Thoracic aorta (tissue), 2 donors: ENCODE measurements at places on chromosomes 6 and 20. TPM values are rescaled to one million over a fixed set of nuclear protein-coding genes. Genes with fewer than 3 reads are reported as not detected.

GRCh38 chr20:34445177-34446065, 70.8 kb upstream of the DYNLRB1 start:
- H3K27ac ChIP-seq, result no peak overlapping the region
- H3K27me3 ChIP-seq, result no peaks in the 10 kb centered on the region

DNA sequence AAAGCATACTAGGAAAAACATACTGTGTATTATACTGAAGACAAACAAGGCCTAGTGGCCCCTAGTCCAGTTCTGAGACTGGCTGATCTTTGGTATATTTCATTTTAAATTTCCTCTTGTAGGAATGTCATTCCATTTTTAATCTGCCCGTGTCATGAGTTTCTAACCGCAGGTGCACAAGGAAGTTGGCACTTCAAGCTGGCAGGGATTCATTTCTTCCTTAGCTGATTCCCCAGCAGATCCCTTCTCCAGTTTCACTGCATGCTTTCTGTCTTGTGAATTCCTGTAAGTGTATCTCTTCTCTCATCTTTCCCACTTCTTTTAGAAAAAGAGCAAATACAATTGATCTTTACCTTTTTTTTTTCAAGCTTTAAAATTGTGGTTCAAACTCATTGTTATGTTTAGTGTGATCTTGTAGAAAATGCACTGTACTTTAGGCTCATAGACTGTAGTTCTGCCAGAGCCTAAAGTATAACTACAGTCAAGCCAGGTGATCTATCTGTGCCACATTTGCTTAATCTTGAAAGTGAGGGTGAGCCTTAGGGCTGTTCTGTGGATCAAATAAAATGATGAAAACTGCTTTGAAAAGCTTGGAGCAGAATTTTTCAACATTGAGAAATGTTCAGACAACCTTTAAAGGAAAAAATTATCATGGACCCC, 37.0 kb downstream of the RNF217 start:
- H3K27ac ChIP-seq, result no peak overlapping the region
- H3K36me3 ChIP-seq, result no peaks in the 10 kb centered on the region
- no peak overlapping the region for H3K4me3 ChIP-seq
- no peaks in the 10 kb centered on the region for H3K27me3 ChIP-seq
- no peak for DNase-seq

DNA sequence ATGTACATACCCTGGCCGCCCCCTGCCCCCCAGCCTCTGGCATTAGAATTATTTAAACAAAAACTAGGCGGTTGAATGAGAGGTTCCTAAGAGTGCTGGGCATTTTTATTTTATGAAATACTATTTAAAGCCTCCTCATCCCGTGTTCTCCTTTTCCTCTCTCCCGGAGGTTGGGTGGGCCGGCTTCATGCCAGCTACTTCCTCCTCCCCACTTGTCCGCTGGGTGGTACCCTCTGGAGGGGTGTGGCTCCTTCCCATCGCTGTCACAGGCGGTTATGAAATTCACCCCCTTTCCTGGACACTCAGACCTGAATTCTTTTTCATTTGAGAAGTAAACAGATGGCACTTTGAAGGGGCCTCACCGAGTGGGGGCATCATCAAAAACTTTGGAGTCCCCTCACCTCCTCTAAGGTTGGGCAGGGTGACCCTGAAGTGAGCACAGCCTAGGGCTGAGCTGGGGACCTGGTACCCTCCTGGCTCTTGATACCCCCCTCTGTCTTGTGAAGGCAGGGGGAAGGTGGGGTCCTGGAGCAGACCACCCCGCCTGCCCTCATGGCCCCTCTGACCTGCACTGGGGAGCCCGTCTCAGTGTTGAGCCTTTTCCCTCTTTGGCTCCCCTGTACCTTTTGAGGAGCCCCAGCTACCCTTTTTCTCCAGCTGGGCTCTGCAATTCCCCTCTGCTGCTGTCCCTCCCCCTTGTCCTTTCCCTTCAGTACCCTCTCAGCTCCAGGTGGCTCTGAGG, 7.6 kb downstream of the CDKN1A start:
- H3K4me1 ChIP-seq, result peaks cover 40% of the 10 kb centered on the region
- H3K27me3 ChIP-seq, result no peaks in the 10 kb centered on the region
- H3K36me3 ChIP-seq, result peaks cover 52% of the 10 kb centered on the region
- no peak overlapping the region for H3K27ac ChIP-seq
- H3K4me3 ChIP-seq, result no peak overlapping the region

GRCh38 chr20:60428651-60429050, 470.4 kb downstream of the CDH26 start:
- H3K27ac ChIP-seq, result no peak overlapping the region
- no peak overlapping the region for H3K4me3 ChIP-seq
- no peak for DNase-seq
- H3K27me3 ChIP-seq, result no peaks in the 10 kb centered on the region
- no peaks in the 10 kb centered on the region for H3K36me3 ChIP-seq

DNA sequence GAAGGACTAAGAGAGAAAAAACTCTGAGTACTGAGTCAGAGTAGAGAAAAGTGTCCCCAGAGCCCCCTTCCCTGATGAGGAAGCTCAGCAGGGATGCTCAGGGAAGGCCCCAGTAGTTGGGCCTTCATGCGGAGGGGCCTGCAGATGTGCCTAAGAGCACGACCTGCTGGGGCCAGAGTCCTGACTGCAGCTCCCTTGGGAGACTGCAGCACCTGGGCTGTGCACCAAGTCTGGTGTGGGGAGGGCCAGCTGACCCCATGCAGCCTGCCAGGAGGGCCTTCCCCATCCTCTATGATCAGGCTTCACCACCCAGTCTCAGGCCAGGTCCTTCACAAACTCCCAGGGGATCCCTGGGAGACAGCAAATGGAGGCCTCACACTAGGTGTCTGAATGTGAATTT, 130.4 kb downstream of the FNDC1 start:
- H3K4me3 ChIP-seq, result no peak overlapping the region
- no peaks in the 10 kb centered on the region for H3K27me3 ChIP-seq
- no peak overlapping the region for H3K27ac ChIP-seq
- no peak for DNase-seq

DNA sequence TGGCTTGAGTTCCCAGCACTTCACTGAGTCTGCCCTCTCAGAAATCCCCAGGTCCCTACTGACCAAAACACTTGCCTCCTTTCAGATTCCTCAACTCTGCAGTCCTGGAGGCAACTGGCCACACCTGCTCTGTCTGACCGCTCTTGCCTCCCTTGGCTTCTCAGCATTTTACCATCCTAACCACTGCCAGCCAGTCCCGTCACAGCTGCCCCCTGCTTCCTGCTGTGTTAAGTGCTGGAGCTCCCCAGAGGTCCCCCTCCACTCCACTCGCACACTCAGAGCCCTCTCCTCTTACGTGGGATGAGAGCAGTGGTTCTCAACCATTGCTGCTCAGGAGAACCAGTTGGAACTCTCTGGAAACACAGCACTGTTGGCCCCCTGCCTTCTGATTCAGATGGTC, 20.5 kb downstream of the ADAT2 start:
- H3K27ac ChIP-seq, result no peak overlapping the region
- peaks cover 15% of the 10 kb centered on the region for H3K4me1 ChIP-seq
- no peak for DNase-seq
- no peaks in the 10 kb centered on the region for H3K27me3 ChIP-seq

Gene EEF1E1
- 26.8 TPM for total RNA-seq
